AG04449 (cell line): ENCODE measurements at places on chromosomes 16 and 17.

GRCh38 chr16:1097800-1098199 is 1.8 kb upstream of the C1QTNF8 start:
- no peak for DNase-seq

DNA sequence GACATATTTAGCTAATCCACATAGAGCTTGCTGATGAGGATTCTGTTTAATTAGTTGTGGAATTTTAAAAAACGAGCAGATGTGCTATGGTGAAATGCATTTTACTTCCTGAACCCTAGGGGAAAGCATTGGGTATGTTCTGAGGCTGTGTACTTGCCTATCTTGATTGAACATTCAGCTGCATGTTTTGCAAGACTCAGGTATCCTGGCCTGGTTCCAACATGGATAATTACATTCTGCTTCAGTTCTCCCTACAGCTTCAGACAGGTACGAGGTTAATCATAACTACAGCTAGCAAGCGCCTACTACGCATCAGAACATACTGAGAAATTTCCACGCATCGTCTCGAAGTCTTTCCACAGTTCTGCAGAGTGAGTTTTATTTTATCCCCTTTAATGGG is 77.0 kb downstream of the HS3ST2 start:
- DNase-seq, result no peak

- no peak for DNase-seq
Observed at GRCh38 chr16:89458551-89458950, 31.8 kb downstream of the ANKRD11 start.

DNA sequence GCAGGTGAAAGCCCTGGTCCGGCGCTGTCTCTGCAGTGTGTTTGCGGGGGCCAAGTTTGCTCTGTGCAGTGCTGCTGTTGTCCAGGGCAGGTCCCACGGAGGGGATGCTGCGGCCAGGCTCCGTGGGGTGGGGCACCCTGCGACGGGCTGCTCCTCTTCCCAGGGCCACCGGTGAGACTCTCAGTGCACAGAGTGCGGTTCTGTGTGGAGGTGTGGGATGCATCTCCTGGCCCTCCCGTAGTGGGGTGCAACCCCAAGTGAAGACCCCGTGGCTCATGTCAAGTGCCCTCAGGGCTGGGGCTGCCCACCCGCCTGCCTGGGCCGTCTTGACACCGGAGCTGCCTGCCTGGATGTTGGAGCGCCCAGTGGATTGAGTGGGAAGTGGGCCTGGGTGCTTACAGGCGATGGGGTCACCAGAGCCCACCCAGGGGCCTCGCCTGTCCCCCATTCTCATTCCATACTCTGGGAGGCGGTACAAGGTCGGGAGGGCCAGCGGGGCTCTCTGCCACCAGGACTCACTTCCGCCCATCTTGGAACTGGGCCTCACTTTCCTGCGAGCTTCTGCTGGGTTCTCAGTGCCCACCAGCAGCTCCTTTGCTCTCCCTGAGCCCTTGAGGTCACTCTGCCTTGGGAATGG is 119.9 kb downstream of the BANP start:
- no peak for DNase-seq

GRCh38 chr16:30958175-30959079 is 873 bp downstream of the SETD1A start:
- DNase-seq, result no peak

- no peak for DNase-seq
Observed at GRCh38 chr17:81324851-81325713, 30.0 kb upstream of the SLC38A10 start.

- DNase-seq, result no peak
Observed at GRCh38 chr17:39239640-39240314, 14.0 kb upstream of the STAC2 start.

- DNase-seq, result no peak
Observed at GRCh38 chr16:13521356-13521755, 398.6 kb upstream of the ERCC4 start.

DNA sequence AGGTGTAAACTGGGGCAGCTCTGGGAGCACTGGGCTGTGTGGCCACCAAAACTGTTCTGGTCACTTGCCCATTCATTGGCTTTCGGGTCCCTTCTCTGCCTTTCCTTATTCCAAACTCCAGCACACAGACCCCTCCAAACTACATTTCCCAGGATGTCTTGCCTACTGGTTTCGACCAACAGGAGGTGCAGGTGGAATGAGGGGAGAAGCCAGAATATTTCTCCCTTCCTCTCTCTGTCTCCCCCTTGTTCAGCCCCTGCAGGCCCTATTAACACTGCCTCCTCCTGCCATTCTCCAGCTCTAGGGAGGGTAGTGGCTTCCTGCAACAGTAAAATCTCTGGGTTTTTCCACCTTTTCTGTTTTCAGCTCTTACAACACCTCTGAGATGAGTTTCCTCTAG is 13.2 kb upstream of the NAGPA start:
- no peak for DNase-seq

DNA sequence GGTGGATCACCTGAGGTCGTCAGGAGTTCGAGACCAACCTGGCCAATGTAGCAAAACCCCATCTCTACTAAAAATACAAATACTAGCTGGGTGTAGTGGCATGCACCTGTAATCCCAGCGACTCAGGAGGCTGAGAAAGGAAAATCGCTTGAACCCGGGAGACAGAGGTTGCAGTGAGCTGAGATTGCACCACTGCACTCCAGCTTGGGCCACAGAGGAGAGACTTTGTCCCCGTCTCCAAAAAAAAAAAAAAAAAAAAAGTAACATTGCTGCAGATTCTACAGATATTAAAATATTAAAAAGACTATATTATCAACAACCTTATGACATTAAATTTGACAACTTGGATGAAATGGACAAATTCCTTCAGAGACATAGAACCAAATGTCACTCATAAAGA is 25.7 kb downstream of the MBTD1 start:
- DNase-seq, result no peak
